ENCODE measurements at places on chromosomes 13 and 19.

- DNase-seq, result no peak
Observed at GRCh38 chr19:11506101-11506555, 489 bp upstream of the ZNF653 start.

GRCh38 chr13:110664673-110665072, 41.2 kb downstream of the CARS2 start:
- DNase-seq, result no peak

DNA sequence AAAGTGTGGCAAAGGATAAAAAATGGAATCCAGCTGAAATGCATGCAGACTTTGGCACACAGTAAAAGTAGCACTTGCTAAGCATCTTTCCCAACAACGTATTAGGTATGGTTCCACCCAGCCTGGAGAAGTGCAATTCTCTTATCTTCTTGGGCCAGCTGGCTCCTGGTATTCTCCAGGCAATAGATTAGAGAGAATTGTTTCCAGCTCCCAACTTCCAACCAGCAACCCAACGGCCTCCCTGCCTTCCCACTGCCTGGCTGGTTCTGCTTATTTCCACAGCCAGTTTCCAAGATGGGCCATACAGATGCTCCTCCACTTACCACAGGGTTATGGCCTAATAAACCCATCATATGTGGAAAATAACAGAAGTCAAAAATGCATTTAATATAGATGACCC, 133.4 kb downstream of the OXGR1 start:
- DNase-seq, result no peak

DNA sequence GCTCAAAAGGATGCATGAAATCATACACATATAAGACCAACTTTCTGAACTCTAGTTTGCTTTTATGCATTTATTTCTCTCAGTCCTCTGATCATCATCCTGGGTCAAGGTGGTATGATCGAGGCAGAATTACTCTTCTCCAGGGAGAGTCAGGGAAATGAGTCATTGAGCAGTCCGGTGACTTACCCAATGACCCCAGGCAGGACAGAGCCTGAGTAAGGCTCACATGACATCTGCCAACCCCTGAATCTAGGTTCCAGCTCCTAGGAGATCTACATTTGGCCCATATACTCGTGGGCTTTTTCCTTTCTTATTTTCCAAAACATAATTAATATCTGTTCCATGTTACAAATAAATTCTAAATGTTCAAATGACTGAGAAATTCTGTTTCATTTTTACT, 502.3 kb downstream of the FOXO1 start:
- no peak for DNase-seq

DNA sequence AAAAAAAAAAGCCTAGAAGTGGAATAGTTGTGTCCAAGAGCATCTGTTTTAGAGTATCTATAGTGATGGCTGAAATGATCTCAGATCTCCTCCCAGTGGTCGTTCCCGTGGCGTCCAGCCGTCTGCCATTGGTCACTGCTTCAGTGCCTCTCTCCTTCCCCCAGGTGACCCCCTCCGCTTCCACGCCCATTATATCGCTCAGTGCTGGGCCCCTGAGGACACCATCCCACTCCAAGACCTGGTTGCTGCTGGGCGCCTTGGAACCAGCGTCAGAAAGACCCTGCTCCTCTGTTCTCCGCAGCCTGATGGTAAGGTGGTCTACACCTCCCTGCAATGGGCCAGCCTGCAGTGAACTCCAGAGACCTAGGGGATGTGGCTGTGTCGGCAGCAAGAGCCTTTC, 1.9 kb downstream of the TSEN34 start:
- no peak for DNase-seq

DNA sequence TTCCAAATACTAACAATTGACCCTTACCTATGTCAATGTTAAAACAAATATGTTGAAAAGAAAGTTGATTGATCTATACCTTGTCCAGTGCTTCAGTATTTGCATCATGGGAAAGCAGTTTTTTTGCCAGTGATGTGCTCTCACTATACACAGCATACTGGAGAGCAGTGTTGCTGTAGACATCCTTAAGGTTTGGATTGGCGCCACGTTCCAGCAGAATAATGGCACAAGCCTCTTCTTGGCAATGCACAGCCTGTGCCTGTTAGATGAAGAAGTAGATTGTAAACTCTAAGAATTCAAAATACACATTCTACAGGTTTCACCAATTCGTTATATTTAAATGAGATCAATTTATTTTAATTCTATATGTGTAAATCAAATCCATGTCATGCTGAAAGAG, 43.9 kb upstream of the C1QTNF9B start:
- no peak for DNase-seq

GRCh38 chr13:43377973-43378372, 354.6 kb downstream of the DNAJC15 start:
- no peak for DNase-seq

GRCh38 chr19:38095411-38096308, 128.4 kb downstream of the DPF1 start:
- DNase-seq, result peak; percentile 68

- DNase-seq, result no peak
Observed at GRCh38 chr13:23392313-23392712, 41.2 kb downstream of the SACS start.

DNA sequence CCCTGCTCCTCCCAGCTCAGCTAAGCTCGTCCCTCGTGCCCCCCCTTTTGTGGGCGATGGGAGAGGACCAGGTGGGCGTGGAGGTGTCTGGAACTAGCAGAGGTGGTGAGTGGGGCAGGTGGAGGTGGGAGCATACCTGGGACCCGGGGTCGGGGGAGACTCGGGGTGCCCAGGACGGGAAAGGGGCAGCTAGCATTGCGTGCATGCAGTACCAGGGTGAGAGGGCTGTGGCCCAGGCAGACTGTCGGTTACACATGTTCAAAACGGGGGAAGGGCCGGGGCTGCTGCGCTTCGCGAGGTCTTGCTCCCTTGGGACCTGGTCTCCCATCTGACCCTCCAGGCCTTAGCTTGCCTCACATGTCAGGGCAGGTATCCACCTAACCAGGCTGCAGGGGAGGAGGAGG, 9.1 kb downstream of the TLE5 start:
- DNase-seq, result no peak

DNA sequence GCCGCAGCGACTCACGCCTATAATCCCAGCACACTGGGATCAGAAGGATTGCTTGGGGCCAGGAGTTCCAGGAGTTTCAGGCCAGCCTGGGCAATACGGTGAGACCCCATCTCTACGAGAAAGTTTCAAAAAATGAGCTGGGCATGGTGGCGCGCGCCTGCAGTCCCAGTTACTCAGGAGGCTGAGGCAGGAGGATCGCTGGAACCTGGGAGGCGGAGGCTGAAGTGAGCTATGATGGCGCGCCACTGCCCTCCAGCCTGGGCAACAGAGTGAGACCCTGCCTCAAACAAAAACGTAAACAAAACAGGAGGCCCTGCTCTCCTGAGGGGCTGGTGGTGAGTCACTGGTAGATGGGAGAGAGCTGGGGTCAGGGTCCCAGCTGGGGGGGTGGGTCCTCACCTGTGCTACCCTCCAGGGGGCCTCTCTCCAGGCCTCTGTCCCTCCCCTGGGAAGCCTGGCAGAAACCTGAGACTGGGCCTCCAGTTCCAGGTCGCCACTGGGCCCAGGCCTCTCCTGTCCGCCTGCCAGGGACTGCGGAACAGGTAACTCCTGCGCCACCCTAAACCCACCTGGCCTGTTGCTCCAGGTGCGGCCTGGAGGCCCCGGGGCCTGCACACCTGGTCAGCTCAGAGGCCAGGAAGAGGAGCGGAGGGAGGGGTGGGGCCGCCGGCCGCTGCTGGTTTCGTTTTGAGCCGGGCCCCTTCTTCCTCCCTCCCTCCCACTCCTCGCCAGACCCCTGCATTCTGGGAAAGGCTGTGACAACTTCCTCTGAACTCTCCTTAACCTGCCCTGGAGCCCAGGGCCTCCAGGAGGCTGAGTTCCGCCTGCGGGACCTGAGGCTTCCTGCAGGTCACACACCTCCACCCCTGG, 17.2 kb upstream of the ZBTB7A start:
- DNase-seq, result no peak

- no peak for DNase-seq
Observed at GRCh38 chr19:39122934-39123731, 2.5 kb upstream of the PAK4 start.

DNA sequence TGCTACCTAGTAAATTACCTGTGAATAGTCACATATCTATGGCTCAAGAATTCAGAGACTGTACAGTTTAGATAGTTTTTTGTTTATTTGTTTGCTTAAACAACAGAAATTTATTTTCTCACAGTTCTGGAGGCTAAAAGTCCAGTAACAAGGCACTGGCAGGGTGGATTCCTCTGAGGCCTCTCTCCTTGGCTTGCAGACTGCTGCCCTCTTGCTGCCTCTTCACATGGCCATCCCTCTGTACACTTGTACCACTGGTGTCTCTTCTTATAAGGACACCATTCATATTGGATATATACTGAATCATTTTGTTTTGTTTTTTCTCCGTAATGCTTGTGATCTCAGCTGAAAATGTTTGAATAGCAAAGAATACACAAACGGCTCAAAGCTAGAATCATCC, 56.4 kb upstream of the MIR17HG start:
- no peak for DNase-seq

DNA sequence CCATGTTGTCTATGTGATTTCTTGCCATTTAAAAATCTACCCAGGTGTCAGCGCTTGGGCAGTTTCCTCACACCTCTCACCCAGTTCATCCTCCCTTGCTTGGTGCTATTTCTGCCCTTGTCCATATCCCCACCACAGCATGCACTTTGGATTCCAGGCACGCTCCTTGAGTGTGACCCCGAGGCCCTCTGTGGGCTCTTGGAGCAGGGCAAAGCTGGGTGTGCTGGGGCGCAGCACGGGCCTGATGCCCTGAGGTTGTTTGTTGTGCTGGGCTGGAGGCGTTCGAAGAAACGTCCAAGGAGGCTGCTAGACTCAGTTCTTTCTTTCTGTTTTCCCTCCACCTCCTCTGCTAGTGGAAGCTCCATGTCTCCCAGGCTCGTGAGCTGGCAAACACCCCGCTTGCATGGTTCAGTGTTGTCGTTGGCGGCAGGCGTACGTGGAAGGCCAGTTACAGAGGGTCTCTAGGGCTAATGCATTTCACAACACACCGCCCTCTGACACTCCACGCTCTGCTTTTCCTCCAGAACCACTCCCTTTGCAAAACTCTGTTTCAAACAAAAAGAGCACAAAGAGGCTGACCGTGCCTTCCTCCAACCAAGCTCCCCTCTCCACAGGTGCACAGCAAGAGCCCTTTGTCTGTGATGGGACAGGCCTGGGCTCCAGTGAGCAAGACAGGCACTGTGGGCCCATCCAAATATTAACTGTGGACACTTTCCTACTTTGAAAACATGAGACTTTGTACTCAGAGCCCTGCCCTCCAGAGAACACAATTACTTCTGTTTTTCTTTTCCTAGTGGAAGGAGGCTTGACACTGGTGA, 117.7 kb upstream of the GJB6 start:
- no peak for DNase-seq

DNA sequence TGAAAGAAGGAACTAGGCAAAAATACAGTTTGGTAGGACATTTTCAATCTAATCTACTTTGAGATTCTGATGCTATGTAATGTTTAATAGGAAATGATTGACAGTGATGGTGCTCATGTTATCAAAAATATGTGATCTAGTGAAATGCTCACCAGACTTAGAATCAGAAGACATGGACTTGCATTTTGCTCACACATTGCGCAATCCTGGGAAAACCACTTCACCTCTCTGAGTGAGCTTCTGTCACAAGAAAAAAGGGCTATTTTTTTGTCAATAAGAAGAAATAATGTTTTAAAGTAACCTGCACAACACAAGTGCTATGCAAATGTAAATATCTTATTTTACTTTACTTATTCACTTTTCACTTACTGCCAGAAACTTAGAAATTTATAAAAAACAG, 380.9 kb upstream of the HTR2A start:
- no peak for DNase-seq

DNA sequence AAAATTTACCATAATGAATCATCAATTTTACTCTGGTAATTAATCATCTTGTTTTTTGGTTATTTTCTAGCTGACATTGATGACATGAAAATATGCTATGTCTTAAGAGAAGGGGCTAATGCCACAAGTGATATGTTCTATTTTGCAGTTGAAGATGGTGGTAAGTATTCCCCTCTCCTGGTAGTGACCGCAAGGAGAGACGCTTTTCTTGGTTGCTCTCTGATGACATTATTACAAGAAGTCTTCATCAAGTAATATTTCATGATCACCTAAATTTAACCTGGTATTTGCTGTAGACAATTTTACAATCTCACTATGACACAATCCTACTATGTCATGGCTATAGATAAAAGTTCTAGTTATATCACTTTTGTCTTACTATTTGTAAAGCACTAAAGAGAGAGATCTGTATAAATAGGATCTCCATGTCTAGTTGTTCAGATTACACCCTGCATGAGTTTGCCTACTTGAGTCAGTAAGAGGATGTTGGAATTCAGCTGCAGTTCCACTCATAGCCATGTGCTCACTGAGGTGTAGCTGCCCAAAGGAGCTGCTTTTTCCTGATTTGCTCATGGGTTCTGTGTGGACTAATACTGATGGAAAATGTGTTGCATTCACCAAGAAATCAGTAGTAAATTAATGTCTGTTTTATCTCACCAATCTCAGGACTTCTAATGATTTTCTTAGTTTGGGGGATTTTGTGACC, 10.9 kb downstream of the FREM2 start:
- DNase-seq, result no peak

- DNase-seq, result no peak
Observed at GRCh38 chr13:80577926-80578670, 237.2 kb upstream of the SPRY2 start.

GRCh38 chr13:33125821-33126570, 109.8 kb downstream of the KL start:
- no peak for DNase-seq

DNA sequence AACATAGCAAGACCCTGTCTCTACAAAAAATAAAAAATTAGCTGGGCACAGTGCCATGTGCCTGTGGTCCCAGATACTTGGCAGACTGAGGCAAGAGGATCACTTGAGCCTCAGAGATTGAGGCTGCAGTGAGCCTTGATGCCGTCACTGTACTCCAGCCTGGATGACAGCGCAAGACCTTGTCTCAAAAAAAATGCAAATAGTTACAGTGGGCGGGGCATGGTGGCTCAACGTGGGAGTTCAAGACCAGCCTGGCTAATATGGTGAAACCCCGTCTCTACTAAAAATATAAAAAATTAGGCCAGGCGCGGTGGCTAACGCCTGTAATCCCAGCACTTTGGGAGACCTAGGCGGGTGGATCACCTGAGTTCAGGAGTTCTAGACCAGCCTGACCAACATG, 8.5 kb downstream of the PGLS start:
- no peak for DNase-seq

DNA sequence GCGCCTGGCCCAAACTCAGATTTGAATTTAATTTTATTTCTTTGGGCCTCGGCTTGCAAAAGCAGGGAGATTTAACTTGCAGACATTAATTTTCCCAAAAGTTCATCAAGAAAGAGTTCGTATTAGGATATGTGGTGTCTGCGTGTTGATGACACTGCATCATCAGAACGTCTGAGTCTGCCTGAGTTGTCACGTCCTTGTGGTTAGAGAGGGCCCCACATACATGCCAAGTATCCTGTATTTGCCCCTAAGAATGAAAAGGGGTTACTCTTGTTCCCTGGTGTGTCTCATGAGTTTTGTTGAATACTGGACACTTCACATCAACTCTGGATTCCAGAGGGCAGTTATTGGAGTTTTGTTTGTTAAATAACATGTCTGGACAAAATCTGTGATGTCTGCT, 5.6 kb upstream of the TEX29 start:
- no peak for DNase-seq

GRCh38 chr13:25352230-25352629, 19.5 kb upstream of the ATP8A2 start:
- no peak for DNase-seq

- DNase-seq, result no peak
Observed at GRCh38 chr13:46614582-46614981, 61.6 kb downstream of the LRCH1 start.

GRCh38 chr13:92097337-92097903, 699.0 kb downstream of the GPC5 start:
- no peak for DNase-seq

- DNase-seq, result no peak
Observed at GRCh38 chr13:67806796-67807195, 576.7 kb upstream of the PCDH9 start.
